ENCODE measurements at places on chromosomes 2 and 18. TPM values are rescaled to one million over a fixed set of nuclear protein-coding genes. Genes with fewer than 3 reads are reported as not detected.

DNA sequence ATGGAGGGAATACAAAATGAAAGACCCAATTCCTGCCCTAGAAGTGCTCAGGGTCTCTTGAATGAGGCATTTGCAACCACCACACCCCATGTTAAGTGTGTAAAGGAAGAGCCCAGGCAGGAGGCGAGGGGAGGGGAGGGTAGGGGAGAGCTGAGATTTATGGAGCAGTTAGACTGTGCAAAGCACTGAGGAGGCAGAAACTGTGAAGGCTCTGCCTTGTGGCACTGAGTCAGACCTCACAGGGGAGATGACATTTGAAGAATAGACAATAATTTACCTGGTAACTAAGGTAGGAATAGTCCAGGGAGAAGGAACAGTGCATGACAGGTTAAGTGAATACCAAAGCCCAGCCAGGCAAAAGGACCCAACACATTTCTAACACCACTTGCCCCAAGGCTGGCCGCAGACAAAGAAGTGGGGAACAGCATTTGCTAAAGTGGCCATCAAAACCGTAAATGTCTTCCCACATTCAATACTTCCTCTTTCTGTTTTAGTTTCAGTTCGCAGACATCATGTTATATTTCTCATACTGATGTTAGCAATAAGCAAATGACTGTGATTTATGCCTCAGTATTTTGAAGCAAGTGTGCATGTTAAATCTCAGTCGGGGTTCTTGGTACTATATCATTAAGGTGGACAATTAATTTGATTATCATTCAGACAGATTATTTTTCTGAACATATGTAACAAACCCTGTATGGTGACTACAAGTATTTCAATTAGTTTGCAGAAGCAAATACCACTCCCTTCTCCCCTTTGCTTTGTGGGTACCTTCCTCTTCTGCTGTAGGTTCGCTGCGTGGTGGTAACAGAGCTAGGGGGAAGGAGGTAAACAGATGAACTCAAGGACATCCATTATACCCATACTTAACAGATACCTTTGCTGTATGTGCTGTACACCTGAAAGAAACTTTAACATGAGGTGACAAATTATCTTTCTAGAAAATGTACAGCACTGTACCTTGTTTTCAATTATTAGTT is 27.5 kb downstream of the CDH20 start:
- H3K36me3 ChIP-seq = no peaks in the 10 kb centered on the region
- H3K4me1 ChIP-seq = no peaks in the 10 kb centered on the region
- no peak overlapping the region for H3K27ac ChIP-seq
- peaks cover 5% of the 10 kb centered on the region for H3K27me3 ChIP-seq

GRCh38 chr2:60972889-60973656 is 44.4 kb upstream of the PEX13 start:
- no peaks in the 10 kb centered on the region for H3K36me3 ChIP-seq
- DNase-seq = no peak
- H3K27me3 ChIP-seq = no peaks in the 10 kb centered on the region
- H3K27ac ChIP-seq = no peak overlapping the region

GRCh38 chr2:14944562-14945346 is 312.2 kb downstream of the LRATD1 start:
- H3K36me3 ChIP-seq = no peaks in the 10 kb centered on the region
- no peak for DNase-seq
- no peaks in the 10 kb centered on the region for H3K27me3 ChIP-seq
- H3K4me1 ChIP-seq = no peaks in the 10 kb centered on the region
- H3K4me3 ChIP-seq = no peak overlapping the region
- no peak overlapping the region for H3K27ac ChIP-seq

GRCh38 chr2:234401426-234401825 is 95.5 kb downstream of the ARL4C start:
- H3K36me3 ChIP-seq = no peaks in the 10 kb centered on the region
- H3K4me1 ChIP-seq = peaks cover 11% of the 10 kb centered on the region
- H3K27me3 ChIP-seq = no peaks in the 10 kb centered on the region
- DNase-seq = no peak
- H3K4me3 ChIP-seq = no peak overlapping the region

GRCh38 chr2:95317665-95318425 is 20.7 kb downstream of the KCNIP3 start:
- peaks cover 5% of the 10 kb centered on the region for H3K27me3 ChIP-seq
- H3K4me1 ChIP-seq = no peaks in the 10 kb centered on the region
- DNase-seq = no peak
- H3K36me3 ChIP-seq = no peaks in the 10 kb centered on the region
- no peak overlapping the region for H3K4me3 ChIP-seq

- peak overlapping the region; percentile 92 for H3K27ac ChIP-seq
- no peak for DNase-seq
- H3K36me3 ChIP-seq = no peaks in the 10 kb centered on the region
Observed at GRCh38 chr2:55134316-55134706, 84.1 kb upstream of the RTN4 start.

DNA sequence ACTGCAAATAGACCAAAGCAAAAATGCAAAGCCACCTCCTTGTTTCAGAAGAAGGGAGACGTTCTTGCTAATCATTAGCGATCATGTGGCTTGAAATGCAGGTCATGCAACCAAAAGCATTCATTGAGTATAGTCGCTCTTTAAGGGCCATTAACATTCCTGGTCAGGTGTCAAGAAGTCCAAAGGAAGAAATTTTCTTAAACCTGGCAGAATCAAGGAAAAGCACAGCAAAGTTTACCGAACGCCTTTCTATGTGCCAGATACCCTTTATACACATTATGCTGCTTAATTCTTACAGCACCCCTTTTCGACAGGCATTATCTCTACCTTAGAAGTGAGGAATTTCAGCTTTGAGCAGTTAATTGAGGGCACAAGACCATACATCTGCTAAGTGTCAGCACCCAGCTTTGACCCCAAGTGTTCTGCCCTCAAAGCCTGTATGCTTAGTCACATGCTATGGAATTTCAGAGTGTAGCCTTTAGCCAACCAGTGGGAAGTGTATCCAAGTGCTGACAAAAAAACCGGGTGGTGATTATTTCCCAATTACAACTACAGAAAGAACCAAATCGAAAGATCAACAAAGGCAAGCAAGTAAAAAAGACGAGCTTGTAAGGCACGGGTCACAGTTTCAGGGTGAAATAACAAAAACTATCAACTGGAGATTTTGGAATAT is 70.8 kb downstream of the EPHA4 start:
- H3K36me3 ChIP-seq = no peaks in the 10 kb centered on the region
- DNase-seq = no peak
- no peaks in the 10 kb centered on the region for H3K27me3 ChIP-seq
- H3K4me1 ChIP-seq = no peaks in the 10 kb centered on the region
- no peak overlapping the region for H3K4me3 ChIP-seq

GRCh38 chr18:37563931-37564392 is 1.6 kb downstream of the CELF4 start:
- DNase-seq = no peak
- no peaks in the 10 kb centered on the region for H3K36me3 ChIP-seq
- H3K4me1 ChIP-seq = no peaks in the 10 kb centered on the region
- no peak overlapping the region for H3K27ac ChIP-seq
- no peak overlapping the region for H3K4me3 ChIP-seq

- DNase-seq = no peak
- H3K27ac ChIP-seq = no peak overlapping the region
- H3K4me1 ChIP-seq = no peaks in the 10 kb centered on the region
- H3K27me3 ChIP-seq = no peaks in the 10 kb centered on the region
- no peak overlapping the region for H3K4me3 ChIP-seq
Observed at GRCh38 chr2:214035091-214035852, 375.6 kb upstream of the VWC2L start.

- no peak for DNase-seq
- no peaks in the 10 kb centered on the region for H3K4me1 ChIP-seq
- no peaks in the 10 kb centered on the region for H3K27me3 ChIP-seq
- H3K4me3 ChIP-seq = no peak overlapping the region
Observed at GRCh38 chr2:112577756-112578155, 6.7 kb upstream of the CHCHD5 start.

The SERPINB3 gene
- total RNA-seq = not detected

The ASTL gene
- not detected for total RNA-seq

The CASP10 gene
- total RNA-seq = 1.6 TPM

The OTOF gene
- total RNA-seq = not detected
